ENCODE measurements at places on chromosomes 11 and 22.

GRCh38 chr11:45807792-45808238 is 2.9 kb downstream of the SLC35C1 start:
- DNase-seq, result peak; percentile 57

GRCh38 chr11:122294041-122294440 is 178.0 kb upstream of the BLID start:
- DNase-seq, result no peak

DNA sequence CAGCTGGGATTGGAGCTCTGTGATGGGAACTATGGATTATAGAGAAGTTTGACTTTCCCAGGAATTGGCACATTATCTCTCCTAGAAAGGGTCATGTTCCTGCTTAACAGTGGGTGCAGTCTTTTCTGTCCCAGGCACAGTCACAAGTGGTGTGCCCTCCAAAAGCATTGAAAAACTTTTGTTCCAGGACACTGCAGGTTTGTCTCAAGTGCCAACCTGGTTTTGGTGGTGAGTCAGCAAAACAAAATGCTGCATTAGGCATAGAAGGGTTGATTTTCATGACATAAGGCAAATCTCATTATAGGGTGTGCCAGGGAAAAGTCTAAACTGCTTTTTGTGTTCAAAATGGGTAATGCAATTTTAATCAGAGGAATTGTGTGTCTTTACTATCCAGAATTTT is 4.9 kb downstream of the HTATIP2 start:
- DNase-seq, result no peak

DNA sequence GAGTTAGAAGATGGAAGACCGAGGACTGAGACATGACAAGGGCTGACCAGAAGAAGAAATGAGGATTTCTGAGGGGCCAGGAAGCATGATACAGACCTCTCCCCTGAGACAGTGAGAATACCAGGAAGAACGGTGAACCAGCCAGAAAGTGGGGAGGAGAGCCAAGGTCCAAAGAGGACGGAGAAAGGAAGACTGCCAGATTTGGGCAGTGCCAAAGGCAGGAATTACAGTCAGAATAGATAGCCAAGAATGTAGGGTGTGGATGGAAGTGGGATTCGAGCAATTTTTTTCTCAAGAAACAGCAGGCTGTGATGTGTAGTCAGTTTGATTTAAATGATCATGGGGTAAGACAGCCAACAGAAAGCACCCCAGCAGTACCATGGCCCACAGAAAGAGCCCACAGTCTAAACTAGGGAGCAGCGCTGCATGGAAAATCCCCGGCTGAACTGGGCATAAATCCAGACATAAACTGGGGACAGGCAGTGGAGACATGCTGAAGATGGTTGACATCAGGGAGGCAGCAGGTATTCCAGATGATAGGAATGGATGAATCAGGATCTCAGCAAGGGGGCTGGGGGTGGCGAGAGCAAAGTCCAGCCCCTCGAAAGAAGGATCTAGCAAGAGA is 67.3 kb upstream of the BARX2 start:
- DNase-seq, result no peak

GRCh38 chr22:23085785-23086184 is 15.5 kb downstream of the GNAZ start:
- no peak for DNase-seq

DNA sequence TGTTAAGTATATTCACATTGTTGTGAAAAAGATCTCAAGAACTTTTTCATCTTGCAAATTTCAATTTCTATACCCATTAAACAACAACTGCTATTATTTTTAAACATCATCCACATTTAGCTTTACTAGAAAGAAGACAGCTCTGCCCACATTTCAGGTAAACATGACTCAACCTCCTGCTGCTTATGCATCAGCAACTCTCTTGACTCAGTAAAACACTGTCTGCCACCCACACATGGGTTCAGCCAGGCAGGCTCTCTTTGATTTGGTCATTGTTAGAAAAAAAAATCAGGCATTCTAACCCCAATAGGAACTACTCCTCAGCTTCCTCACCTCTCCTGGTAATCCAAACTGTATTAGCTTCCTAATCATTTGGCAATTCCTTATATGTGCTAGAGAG is 5.1 kb upstream of the ENDOD1 start:
- no peak for DNase-seq

- DNase-seq, result no peak
Observed at GRCh38 chr11:115215694-115216617, 288.3 kb downstream of the CADM1 start.

- DNase-seq, result no peak
Observed at GRCh38 chr11:82899186-82899820, 927 bp downstream of the PRCP start.

DNA sequence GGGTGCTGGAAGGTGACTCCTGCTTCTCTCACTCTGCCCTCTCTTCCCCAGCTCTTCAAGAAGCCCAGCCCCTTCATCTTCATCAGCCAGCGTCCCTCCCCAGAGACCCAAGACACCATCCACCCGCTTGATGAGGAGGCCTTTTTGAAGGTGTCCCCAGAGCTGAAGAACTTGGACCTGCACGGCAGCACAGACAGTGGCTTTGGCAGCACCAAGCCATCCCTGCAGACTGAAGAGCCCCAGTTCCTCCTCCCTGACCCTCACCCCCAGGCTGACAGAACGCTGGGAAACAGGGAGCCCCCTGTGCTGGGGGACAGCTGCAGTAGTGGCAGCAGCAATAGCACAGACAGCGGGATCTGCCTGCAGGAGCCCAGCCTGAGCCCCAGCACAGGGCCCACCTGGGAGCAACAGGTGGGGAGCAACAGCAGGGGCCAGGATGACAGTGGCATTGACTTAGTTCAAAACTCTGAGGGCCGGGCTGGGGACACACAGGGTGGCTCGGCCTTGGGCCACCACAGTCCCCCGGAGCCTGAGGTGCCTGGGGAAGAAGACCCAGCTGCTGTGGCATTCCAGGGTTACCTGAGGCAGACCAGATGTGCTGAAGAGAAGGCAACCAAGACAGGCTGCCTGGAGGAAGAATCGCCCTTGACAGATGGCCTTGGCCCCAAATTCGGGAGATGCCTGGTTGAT is 12.6 kb downstream of the IL10RA start:
- DNase-seq, result peak; percentile 60

- no peak for DNase-seq
Observed at GRCh38 chr11:122874991-122875390, 7.6 kb upstream of the JHY start.

DNA sequence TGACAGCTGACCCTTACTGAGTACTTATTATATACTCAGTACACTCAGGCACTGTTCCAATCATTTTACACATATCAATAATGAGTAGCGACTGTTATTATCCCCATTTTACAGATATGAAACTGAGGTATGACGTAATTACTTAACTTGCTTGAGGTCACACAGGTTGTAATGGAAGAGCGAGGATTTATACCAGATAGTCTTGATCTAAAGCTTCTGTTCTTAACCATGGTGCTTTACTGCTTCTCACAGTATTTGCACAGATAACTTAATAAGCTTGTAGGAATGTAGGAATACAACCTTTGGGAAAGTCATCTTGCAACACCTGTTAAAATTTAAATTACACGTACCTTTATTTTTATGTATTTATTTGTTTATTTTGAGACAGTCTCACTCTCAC is 31.7 kb upstream of the TMEM135 start:
- DNase-seq, result no peak

GRCh38 chr22:28918550-28919271 is 35.3 kb downstream of the ZNRF3 start:
- no peak for DNase-seq
